ENCODE measurements at places on chromosomes 13 and 19.
A peak's percentile ranks its signal among the peaks of the same experiment; 100 is the strongest.

- no peak for DNase-seq
Measured at GRCh38 chr19:32041681-32042292, 303.6 kb upstream of the ZNF507 start.

DNA sequence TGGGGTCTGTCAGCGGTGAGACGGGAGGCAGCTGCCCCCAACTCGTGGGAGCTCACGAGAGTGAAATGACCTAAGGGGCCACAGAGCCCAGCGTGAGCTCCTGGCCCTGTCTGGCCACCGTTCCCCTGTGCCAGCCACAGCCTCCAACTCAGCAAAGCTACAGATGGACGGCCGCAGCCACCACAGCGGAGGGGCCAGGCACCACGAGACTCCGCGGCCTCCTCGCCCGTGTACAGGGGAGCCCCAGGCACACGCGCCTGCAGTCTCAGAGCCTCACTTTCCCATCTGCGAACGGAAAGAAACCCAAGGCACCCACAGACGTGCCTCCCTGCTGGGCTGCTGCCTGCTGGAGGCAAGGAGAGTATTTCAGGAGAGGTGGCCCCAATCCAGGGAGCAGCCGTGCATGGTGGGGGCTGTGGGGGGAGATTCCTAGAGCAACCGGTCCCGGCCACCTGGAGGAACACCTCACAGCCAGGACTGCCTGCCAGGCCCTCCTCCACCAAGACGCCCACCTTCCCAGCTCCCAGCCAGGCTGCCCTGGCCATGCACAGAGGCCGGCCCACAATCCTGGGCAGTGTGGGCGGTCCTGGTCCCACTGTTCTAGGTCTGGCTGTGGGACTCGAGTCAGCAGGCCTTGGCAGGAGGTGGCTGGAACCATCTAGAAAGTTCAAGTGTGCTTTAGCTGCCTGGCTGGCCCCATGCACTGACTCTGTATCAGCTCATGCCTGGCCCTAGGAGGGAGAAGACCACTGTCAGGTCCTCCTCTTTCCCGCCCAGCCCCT, 1.9 kb downstream of the MKNK2 start:
- DNase-seq: no peak

GRCh38 chr19:48837687-48838086, 1.4 kb upstream of the HSD17B14 start:
- DNase-seq: no peak

GRCh38 chr19:36082916-36083315, 28.0 kb upstream of the OVOL3 start:
- no peak for DNase-seq

DNA sequence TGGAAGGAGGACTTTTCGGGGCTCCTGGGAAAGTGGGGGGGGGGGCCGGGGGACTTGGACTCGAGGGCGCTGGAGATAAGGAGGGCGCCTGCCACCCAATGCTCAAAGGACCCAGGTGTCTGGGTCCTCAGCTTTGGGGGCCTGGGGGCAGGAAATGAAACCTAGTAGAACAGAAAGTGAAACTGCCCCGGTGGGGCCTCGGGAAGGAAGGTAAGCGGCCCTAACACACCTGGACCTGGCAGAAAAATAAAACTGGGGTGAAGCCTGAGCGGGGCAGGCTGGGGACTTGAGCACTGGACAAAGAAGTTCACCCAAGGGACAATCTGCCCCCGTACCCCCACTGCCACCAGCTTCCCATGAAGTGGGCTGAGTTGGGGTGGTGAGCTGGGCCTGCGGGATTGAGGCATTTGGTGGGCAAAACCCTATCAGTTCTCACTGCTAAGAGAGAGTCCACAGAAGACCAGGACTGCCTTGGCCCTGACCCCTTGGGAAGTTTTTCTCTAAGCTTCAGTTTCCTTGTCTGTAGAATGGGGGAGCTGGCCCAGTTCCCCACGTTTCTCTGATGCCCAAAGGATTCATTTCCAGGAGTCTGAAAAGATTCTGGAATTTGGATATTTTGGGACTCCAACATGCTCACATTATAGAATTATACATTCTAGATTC, 2.3 kb downstream of the PRKD2 start:
- peak; percentile 90 for DNase-seq

- DNase-seq: no peak
Measured at GRCh38 chr13:44921931-44922758, 67.1 kb downstream of the NUFIP1 start.

GRCh38 chr19:15249972-15250639, 17.9 kb upstream of the EPHX3 start:
- no peak for DNase-seq

DNA sequence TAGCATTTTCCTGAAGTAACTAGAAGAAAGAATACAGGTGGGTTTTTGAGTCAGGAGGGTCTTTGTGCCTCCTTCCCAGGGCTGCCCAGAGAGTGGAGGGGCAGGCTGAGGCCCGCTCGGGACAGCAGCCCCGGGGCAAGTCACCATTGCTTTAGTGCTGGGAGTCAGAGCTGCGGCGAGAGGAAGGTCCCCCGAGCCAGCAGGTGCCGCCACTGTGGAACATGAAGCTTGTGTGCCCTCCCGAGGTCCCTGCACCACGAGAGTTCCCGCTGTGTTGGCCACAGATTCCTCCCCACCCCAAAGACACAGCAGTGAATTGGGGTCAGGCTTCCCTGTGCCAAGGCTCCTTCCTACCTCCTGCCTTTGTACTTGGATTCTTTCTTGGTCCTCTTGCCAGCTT, 50.9 kb upstream of the TEX29 start:
- no peak for DNase-seq

GRCh38 chr19:7953576-7953975, 10.1 kb upstream of the TIMM44 start:
- no peak for DNase-seq

DNA sequence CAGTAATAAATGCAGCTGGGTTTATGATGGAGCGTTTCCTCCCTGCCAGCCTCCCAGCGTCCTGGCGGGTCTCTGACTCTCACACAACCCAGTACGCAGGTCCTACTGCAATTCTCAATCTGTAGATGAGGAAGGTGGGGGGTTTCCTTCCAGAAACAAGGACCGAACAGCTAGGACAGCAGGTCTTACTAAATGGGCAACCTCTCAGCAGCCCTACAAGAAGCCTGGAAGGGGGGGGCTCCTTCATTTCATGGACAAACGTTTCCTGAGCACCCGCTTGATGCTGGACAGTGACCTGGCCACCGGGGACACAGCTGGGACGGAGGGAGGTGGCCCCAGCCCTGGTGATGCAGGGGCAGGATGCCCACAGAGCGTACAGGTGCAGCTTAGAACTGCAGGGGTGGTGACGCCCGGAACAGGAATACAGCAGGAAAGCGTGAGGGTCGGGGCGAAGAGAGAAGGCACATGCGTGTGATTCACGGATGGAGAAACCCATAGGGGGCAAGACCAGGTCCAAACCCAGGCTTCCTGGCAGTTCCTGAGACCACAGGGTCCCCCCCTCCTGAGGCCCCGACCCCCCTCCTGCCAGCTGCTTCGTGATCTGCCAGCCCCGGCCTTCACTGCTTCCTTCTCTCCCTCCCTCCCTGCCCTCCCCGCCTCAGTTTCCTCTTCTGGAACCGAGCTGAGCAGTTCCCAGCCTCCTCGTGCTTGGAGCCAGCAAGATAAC, 732 bp upstream of the C2CD4C start:
- DNase-seq: peak; percentile 60

GRCh38 chr13:105778196-105778595, 757.3 kb downstream of the EFNB2 start:
- no peak for DNase-seq

GRCh38 chr19:325173-325936, 19.2 kb downstream of the MIER2 start:
- DNase-seq: no peak

- DNase-seq: no peak
Measured at GRCh38 chr13:76600081-76600480, 286.1 kb downstream of the KCTD12 start.

GRCh38 chr19:15200553-15201364, at the start of gene NOTCH3:
Gene NOTCH3 (minus strand): TSS chr19:15200995. CDS start chr19:15200905, 90 bp downstream.
- peak; percentile 53 for DNase-seq

DNA sequence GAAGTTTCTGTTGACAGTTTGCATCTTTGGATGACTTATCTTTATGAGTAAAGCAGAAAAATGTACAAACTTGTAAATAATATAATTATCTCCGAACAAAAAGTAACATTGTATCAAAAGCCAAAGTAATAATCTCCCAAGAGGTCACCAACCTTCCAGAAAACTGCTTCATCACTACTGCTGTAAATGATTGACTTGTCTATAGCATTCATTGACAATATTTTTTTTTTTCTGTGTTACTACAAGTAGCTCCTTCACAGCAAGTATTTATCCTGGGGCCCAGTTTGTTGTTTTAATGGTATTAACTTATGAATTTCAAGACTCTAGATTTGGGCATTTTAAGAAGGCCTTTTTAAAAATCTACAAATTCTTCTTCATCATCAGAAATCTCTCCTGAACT, 242.4 kb downstream of the KLF12 start:
- DNase-seq: no peak

DNA sequence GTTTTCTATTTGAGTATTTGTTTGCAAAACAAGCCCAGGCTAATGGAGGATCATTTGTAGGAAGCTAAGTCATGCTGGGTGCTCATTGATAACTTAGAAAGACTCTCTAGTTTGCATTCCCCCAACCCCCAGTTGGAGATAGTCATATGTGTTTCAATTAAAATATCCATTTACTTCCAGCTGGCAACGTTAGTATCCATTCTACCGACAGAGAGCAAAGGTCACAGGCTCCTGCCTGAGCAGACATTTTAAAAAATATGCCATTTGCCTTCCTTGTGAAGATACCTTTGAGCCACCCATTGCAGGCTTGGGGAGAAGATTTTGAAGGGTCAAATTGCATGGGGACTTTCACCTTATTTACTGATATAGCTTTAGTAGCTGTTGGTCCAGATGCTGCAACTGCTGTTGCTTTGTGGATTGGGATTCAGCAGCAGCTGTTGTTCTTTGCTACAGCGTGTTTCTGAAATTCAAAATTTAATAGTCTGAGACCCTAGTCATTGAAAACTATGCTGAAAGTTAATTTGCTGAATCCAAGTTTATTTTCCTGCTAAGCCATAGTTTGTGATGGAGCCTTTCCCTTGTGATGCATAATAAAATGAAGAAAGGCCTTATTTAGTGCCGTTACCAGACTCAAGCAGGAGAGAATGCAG, 335.1 kb downstream of the GPC6 start:
- DNase-seq: no peak

DNA sequence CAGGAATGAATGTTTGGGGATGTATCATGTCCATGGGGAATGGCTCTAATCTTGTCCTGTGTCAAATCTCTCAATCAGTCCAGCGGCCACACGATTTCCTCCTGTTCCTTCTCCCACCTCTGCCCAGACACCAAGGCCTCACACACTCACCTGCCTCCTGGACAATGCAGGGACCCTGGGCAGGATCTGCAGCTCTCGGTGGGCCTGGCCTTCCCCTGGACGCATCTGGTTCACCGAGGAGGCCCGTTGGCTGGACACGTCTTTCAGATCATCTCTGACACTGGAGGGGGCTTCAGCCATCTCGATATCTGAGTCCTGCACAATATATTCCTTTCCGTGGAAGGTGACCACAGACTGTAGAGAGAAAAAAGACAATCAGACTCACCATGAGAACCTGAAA, 21.4 kb downstream of the ZSCAN5C start:
- no peak for DNase-seq

DNA sequence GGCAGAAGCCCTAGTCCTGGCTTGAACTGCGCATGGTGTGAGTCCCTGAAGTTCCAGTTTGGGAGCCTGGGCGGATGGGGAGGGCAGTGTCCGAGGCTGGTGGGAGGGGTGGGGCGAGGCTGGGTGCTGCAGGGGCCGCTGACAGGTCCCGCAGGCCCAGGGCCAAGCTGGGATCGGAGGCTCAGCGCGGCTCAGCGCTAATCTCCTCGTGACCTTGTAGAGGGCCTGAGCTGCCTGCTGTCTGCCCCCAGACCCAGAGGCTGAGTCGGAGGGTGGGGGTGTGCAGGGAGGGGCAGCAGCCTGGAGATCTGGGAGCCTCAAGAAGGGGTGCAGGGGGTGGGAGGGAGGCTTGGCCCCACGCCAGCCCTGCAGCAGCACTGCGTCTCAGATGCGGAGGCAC, 3.0 kb downstream of the ATP1A3 start:
- no peak for DNase-seq

DNA sequence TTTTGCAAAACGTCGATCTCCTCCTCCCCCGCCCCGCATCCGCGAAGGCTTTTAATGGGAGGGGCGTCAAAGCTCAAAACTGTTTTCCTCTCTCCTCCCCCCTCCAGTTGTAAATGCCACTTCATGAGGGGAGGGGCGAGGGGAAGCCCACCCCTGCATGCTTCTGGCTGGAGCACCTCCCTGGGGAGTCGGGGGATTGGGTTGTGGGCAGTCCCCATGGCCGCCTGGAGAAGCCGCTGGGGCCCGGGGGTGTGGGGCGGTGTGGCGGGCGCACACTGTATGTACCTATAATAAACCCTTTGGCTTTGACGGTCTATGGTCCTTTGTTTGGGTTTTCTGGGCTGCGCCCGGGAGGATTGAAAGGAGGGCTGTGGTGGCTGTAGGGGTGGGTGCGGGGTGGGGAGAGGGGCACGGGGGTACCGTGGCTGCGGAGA, 505 bp upstream of the SHKBP1 start:
- no peak for DNase-seq

- DNase-seq: peak; percentile 82
Measured at GRCh38 chr13:39602614-39603366, at the start of gene LHFPL6. Gene LHFPL6 (minus strand): TSS chr13:39603193.

DNA sequence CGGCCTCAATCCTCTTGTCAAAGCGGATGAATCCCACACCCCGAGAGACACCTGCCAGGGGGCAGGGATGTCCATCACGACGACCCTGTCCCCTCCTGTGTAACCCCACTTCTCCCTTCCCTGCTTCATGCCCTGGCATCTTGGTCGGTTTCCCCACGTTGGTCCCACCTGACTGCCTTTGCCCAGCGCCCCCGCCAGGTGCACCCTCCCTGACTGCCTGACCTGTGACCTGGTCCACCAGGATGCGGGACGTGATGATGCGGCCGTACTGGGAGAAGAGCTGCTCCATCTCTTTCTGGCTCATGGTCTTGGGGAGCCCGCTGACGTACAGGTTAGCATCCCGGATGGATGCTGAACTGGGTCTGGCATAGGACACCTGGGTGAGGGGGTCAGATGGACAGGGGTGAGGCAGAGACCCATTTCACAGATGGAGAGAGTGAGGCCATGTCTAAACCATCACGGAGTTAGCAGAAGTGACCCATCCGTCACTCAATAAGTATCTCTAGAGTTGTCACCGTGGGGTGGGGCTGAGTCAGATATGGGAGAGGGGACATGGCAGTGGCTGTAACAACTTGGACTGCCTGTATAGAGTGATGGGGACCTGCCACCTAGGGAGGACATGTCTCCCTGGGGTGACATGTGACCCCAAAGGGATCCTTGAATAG, 22.5 kb downstream of the ELAVL3 start:
- no peak for DNase-seq

- DNase-seq: no peak
Measured at GRCh38 chr13:75088915-75089314, 393.1 kb downstream of the TBC1D4 start.

- no peak for DNase-seq
Measured at GRCh38 chr19:44042147-44042546, 9.7 kb upstream of the ZNF223 start.

GRCh38 chr13:27388241-27388640, 36.2 kb upstream of the GTF3A start:
- DNase-seq: no peak

GRCh38 chr19:5011476-5012238, 42.7 kb downstream of the KDM4B start:
- DNase-seq: no peak
